ENCODE measurements at places on chromosomes 12 and 14.

DNA sequence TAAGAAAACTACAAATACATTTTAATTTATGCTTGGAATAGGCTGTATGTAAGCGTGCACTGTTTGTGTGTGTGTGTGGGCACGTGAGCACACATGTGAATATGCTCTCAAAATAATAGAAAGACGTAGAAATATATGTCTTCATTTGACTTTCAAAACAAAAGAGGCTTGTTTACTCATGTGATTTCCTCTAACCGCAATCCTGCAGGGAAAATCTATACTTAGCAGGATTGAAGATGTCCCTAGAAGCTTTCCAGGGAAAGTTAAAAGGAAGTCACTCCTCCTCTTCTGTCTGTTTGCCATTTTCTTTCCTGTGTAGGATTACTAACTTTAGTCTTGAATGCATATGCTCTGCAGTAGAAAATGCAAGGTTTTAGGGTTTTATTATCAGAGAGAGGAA is 404.7 kb downstream of the MDGA2 start:
- peak; percentile 79 for DNase-seq

DNA sequence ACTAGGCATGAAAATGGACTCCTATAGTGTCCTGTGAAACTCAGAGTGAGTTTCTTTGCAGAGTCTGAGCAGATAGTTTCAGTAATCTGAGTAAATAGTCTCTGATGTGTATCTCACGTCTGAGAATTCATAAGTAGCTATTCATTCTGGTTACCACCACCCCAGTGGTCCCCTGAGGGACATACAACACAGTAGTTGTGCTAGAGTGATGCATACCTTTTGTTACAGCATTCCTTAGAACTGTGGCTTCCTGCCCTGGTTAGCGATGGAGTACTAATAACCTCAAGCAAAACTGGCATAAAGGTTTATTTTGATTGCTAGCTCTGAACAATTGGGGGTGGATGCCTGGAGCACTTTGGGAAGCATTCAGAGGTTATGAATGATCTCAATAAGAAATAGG is 114.7 kb downstream of the DAAM1 start:
- DNase-seq = peak; percentile 35

- no peak for DNase-seq
Observed at GRCh38 chr14:104593241-104593701, 11.3 kb downstream of the TMEM179 start.

DNA sequence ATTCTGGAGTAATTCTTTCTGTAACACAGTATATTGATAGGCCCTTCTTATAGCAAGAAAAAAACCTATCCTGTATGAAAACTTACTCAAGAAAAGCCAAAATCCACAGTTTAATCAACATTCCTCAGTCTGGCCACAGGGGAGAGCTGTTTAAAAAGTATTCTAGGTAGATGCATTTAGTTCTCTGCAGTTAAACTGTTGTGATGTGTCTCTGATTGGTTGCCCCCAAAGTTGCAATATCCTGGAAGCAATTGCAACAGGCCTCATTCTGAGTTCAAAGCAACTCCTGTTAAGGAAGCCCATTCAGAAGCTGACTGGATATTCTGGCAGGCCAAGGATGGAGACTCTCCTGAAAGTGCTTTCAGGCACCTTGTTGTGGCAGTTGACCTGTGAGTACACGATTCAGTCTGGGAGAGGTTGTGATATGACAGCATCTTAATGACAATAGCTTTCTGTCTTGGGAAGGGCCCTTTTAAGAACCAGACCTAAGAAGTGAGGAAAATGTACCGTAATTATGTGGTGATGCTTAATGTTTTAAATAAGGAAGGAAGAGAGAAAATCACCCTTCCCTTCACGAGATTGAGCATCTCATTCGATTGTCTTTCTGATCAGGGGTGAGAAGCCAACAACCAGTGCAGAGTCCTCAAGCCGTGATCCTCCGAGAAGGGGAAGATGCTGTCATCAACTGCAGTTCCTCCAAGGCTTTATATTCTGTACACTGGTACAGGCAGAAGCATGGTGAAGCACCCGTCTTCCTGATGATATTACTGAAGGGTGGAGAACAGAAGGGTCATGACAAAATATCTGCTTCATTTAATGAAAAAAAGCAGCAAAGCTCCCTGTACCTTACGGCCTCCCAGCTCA is 420.7 kb downstream of the DAD1 start:
- DNase-seq = peak; percentile 28

- no peak for DNase-seq
Observed at GRCh38 chr12:8501720-8502119, 11.6 kb upstream of the CLEC4D start.

DNA sequence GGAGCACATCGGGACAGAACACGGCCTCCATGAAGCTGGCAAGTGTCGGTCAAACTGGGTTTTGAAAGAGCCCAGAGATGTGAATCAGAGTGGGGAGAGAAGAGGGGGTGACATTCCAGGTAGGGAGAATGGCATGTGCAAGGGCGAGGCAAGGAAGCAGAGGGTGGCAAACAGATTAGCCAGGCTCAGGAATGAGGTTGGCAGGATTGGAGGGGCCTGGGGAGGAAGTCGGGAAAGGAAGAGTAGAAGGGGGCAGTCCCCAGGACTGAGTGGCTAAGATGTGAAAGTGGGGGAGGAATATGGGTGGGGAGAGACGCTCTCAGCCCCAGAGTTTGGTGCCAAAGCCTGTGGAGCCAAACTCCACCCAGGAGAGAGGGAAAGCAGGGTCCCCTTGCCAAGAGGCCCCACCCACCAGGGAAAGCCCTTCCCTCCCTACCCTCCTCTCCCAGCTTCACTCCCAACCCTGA is 5.5 kb upstream of the HDAC7 start:
- DNase-seq = no peak

GRCh38 chr12:95416111-95416636 is 57.8 kb upstream of the METAP2 start:
- DNase-seq = no peak

DNA sequence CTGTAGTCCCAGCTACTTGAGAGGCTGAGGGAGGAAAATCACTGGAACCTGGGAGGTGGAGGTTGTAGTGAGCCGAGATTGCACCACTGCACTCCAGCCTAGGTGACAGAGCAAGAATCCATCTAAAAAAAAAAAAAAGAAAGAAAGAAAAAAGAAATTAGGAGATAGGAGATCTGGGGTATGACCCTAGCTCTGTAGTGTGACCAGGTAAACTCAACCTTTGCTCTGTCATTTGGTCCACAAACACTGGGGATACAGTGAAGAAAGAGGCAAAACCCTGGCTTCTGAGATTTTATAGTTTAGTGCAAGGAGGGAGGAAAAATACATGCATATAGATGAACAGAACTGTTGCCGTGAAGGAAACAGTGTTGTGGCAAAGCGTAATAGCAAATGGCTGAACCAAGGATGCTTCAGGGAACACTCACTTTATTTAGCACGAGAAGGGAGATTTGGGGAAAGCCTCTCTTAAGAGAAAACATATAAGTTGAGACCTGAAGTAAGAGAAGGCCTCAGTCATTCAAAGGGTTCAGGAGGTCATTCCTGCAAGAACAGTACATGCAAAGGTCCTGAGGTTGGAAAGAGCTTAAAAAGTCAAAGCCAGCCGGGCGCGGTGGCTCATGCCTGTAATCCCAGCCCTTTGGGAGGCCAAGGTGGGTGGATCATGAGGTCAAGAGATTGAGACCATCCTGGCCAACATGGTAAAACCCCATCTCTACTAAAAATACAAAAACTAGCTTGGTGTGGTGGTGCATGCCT is 29.6 kb upstream of the ATXN2 start:
- no peak for DNase-seq

- DNase-seq = no peak
Observed at GRCh38 chr12:119130523-119130922, 48.2 kb upstream of the HSPB8 start.

DNA sequence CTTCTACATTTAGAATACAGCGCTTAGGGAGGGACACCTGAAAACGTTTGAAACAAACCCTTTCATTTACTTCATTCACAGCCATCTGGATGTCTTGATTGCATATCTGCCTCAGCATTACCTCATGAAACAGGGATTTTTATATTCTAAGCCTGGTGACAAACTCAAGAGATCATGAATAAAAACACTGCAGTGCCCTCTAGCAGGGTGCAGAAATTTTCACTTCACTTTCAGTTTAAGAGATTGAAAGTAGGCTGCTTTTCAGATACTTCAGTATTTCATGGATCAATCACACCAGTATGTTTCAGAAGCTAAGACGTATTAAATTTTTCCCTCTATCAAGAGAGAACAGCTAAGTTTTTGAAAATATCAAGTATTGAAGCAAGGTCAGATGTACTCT is 467.8 kb downstream of the MDGA2 start:
- peak; percentile 63 for DNase-seq

DNA sequence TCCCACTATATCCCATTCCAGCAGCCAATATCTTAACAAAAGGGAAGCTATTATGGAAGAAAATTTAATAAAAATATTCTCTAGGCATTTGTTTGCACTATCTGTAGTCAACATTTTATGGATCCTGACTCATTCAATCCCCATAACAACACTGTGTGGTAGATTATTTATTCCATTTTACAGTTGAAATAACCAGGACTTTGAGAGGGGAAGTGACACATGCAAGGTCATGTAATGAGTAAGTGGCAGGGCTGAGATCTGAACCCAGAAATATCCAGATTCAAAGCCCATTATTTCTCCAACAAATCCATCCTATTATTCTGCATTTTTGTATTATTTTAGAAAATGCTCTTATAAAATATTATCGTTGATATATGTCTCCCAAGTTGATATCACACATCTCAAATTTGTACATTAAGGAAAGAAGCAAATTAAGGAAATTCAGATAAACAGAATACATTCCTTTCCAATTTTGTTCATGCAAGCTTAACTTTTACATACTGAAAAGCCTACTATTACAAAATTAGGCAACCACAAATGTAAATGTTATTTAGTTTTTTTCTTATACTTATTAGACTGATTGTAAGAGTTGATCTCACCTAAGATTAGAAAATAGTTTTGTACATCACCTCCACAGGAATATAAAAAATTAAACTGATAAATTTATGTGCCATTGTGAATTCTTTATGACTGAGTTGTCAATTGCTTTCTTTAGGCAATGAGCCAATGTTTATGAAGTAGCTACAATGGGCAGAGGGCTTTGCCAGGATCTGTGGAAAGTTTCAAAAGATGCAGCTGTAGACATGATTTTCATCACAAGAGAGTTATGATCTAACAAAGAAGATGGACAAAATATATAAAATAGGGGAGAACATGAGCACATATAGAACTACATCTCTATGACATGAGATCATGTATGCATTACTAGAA is 55.1 kb upstream of the E2F7 start:
- DNase-seq = no peak

DNA sequence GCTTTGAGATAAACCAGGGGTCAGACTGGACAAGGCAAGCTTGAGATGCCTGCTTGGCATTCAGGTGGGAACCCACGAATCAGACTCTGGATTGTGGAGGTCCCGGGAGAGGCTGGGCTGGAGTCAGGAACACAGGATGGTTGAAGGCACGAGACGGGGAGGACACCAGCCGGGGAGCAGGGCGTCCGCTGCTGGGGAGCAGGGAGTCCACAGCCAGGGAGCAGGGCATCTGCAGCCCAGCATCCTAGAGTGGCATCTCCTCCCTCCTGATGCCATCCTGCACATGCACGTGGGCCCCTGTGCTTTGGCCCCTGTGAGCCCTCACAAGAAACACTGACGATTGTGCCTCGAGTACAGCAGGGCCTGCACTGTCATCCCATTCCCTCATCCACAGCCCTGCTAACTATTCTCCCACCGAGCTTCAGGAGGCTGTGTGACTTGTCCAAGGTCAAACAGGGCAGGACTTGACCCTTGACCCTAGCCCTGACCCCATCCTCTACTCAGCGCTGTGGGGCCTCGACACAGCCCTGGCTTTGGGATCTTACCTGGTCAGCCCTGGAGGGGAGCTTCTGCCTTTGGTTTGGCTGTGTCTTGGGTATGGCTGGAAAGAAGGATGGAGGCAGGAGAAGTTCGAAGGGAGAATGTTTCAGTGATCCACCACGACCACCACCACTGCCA is 45.1 kb downstream of the CFAP251 start:
- DNase-seq = no peak

DNA sequence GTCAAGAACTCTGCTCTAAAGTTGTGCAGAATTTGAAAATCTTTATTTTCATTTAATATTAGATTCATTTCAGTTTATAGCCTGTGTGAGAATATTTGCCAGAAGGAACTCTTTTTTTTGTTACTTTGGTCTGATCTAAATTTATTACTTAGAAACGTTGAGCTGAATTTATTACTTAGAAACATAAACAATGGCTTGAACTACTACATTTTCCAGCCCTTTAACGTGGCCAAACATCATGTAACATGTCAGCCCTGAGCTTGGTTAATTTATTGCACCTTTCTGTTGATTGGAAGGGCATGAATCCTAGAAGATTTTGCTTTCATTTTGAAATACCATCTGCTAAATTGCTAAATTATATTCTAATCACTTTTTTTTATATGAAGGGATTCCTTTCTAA is 241.4 kb downstream of the TMEM117 start:
- DNase-seq = no peak

DNA sequence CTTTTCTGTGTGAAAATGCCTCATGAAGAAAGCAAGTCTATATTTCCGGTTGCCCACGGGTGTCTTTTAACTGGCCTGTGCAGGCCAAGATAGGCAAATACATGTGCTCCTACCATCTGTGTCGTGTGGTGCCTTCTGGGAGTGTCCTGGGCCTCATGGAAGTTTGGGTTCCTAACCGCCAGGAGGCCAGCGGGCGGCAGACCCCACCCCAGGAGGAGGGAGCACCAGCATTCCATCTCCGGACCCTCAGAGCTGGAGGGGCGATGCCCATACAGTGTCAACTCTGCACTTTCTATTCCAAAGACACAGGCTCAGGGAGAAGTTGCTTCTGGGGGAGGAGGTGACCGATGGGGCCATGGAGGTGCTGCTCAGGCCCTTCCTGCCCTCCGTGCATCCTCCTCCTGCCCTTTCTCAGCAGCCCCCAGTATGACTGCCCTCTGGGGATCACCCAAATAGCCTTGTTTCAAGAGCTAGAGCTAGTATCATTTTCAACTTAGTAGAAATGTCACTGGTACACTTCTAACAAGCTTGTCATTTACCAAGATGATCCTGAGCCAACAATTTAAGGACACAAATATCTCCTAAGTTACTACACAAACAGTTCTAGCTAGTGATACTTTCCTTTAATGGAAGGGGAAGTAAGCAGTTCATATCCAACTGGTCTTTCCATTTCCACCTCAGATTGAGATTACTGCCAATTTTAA is 17.8 kb downstream of the CCDC92 start:
- no peak for DNase-seq

GRCh38 chr12:50241178-50241577 is 42.1 kb downstream of the LIMA1 start:
- DNase-seq = no peak

DNA sequence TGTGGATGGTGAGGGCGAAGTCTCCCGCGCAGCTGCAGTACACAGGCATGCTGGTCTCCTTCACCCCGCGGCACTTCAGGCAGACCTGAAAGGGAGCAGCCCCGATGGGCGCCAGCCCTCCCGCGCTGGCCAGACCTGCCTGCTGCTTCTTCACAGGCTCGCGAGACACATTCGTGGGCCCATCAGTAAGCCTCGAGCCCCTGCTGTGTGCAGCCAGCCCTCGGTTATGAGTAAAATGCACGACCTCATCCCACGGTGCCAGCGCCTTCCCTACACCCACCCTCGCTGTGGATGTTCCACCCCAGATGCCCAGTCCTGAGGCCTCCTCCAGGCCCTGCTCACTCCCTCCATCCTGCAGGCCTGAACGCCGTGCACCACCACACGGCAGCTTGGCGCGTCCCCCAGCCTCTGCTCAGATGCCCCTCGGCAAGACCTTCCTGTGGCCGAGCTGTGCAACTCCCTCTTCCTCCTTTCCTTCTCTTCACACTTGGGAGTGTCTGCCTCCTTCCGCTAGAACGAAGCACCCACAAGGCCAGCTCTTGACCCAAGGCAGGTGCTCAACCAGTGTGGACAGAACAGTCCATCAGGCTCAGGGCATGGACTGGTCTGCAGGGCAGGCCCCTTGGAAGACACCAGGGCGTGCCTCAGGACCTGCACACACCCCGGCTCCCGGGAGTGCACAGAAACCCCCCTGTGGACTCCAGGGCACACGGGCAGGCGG is 6.5 kb downstream of the P2RX2 start:
- no peak for DNase-seq

Measured in SK-MEL-5 (cell line).